C1 segment of cervical spinal cord (tissue), 14 donors: ENCODE measurements at places on chromosomes 1 and 21.

DNA sequence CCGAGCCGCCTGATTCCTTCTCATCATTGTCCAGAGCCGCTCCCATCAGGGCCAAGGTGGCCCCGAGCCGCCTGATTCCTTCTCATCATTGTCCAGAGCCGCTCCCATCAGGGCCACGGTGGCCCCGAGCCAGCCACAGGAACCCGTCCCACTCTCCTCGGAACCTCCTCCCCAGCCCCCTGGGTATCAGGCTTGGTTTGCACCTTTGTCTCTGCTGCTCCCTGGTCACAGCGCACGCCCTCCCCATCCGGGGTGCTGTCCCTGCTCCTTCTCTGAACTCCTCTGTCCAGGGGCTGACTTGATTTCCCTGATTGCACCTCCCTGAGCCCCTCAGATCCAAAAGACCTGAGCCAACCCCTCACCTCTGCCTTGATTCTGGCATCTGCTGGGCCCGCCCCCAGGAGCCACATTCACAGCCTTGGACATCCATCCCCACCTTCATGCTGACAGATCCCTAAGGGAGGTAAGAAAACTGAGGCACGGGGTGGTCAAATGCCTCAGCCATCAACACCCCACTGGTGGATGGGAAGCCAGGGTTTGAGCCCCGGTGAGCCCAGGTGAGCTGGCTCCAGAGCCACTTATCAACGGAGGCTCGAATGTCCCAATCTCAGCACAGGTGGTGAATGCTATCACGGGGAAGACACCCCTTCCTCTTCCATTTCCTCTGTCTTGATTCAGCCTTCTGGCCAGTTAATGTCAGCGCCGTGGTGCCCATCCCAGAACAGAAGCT, 25.6 kb upstream of the COL18A1 start:
- DNase-seq = no peak

GRCh38 chr1:156104065-156104810, 10.3 kb upstream of the LMNA start:
- no peak for DNase-seq

DNA sequence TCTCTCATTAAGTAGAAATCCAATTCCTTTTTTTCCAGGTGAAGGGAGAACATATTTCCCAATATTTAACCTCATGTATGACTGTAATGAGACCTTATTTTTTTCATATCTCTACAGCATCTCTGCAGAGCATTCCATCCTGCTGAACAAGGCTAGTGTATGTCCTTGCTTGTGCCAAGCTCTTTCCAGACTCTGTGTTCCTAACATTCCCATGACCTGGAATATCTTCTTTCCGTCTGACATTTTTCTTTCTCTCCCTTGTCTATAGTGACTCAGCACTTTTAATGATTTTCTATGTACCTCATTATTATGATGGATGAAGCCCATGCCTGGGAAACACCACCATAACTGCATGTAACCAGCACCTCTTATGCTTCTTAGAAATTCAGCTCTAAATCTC, 278.3 kb upstream of the NRIP1 start:
- DNase-seq = no peak

DNA sequence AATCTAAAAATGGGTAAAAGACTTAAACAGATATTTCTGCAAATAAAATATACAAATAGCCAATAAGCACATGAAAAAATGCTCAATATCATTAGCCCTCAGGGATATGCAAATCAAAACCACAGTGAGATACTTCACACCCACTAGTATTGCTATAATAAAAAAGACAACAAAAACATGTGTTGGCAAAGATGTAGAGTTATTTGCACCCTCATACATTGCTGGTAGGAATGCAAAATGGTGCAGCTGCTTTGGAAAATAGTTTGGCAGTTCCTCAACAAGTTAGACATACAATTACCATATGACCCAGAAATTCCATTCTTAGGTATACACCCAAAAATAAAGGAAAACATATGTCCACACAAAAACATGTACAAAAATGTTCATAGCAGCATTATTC, 30.2 kb downstream of the ZZZ3 start:
- DNase-seq = no peak

DNA sequence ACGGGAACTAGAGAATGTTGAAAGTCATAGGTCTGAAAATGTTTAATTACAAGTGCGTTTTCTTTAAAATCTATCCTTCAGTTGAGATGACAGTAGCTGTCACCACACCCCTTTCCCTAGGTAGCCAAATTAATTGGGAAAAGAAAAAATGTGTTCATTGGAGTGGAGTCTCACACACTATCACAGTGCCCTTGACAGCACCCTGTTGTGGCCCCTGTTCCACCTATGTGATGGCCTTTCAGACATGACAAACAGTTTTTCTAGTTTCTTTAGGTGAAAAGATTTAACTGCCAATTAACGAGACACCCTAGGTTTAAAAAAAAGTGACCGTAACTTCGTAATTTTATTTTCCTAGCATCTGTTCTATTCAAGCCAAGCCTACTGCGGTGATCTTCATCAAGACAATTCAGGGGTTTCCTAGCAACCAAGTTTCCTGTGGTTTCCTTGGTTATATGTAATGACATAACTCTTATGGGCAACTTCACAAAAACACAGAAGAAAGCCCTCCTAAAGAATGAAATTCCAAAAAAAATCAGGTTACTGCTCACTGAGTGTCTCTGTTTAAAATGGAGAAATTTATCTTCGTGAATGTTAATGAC, 298.3 kb downstream of the PDE4B start:
- no peak for DNase-seq

GRCh38 chr1:41673378-41673777, 188.9 kb upstream of the EDN2 start:
- no peak for DNase-seq

DNA sequence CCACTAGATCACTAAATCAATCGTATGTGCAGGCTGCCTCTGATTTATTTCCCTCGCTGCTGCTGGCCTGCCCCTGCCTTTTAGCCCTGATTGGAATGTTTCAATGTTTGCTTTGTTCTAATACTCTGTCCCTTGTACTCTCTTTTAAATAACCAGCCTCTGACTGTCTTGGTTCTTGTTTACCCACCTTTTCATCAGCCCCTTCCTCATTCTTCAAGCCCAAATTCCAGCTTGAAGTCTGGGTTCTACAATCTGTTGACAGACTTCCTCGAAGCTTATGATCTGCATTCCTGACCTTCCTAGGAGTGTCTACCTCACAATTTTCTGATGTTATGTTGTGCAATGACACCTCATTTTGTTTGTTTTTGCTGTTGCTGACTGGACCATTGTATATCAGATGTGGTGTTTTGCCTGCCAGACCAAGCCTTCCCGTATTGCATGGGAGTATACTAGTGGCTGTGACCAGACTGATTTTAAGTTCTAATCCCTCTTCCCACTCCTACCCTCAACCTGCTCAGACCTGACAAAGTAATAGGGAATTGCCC, 46.6 kb upstream of the APOBEC4 start:
- no peak for DNase-seq

DNA sequence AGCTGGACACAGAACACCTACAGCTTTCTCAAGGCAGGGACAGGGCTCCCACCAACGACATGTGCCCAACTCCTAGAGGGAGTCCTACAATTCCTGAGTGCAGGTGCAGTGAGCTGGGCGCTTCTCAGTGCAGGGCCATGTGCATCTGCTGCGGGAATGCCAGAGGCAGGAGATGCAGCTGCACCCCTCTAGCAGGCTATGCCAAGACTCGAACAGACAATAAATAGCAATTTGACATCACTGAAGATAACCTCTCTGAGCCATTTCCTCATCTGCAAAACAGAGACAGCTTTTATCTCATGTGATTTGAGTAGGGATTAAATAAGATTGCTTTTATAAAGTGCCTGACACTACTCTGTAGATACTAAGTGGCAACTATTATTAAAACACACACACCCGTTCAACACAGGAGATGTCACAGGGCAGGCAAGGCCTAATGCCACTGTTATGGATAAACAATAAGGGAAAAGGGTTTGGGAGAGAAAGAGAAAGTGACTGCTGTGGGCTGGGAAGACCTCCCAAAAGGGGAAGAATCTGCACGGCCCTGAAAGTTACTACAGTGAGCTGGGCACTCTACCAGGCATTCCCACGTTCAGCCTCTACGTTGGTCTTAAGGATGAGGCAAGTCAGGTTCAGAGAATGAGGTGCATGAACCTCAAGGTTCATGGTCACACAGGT, 5.7 kb downstream of the SLC9A1 start:
- no peak for DNase-seq

DNA sequence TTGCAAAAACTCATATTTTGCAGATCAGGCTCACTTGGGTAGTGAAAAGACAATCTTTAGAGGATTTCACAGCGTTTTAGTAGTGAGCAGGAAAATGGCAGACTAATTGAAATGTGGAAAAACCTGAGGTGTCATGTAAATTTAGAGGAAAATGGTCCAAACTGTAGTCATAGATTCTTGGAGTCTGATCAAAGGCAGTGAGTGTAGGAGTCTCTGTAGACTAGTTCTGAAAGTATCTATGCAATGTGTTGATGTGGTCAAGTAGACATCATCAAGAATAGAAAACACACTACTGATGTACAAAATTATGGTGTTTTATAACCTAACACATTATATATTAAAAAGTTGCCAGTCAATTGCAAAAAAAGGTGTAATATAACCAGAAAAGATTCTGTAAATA, 143.2 kb upstream of the C1orf105 start:
- no peak for DNase-seq

DNA sequence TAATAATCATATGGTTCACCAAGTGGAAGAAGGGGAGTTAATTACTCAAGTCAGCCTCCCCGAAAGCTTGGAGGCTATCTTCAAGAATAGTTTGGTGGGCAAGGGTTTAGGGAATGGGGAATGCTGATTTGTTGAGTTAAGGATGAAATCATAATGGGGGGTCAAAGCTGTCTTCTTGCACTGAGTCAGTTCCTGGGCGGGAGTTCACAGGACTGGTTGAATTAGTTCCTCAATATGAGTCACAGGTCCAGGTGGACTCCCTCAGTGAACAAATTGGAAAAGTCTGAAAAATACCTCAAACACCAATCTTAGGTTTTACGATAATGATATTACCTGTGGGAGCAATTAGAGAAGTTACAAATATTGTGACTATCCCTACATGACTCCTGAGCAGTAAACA, 115.2 kb upstream of the COA6 start:
- DNase-seq = no peak

GRCh38 chr1:44464361-44464760, 59.3 kb downstream of the RNF220 start:
- no peak for DNase-seq

- no peak for DNase-seq
Observed at GRCh38 chr1:240055936-240056335, 35.7 kb upstream of the FMN2 start.

DNA sequence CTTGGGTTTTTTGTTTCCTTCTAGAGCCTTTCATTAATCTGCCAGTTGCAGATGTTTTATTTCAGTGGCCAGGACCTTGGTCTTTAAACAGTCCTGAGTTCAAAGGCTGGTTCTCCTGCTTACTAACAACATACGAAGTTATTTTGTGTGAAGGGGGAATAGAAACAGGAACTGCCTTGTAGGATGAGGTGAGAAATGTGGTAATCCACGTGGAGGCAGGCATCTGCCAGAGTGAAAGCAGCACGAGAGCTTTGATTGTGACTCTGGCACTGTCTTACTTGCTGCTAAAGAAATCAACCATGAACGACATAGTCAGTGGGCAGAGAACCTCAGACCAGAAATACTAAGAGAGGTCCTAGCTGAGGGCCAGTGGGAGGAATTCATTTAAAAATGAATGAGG, 30.4 kb downstream of the TMEM63A start:
- DNase-seq = no peak

GRCh38 chr1:5917591-5918274, 74.5 kb downstream of the NPHP4 start:
- no peak for DNase-seq

DNA sequence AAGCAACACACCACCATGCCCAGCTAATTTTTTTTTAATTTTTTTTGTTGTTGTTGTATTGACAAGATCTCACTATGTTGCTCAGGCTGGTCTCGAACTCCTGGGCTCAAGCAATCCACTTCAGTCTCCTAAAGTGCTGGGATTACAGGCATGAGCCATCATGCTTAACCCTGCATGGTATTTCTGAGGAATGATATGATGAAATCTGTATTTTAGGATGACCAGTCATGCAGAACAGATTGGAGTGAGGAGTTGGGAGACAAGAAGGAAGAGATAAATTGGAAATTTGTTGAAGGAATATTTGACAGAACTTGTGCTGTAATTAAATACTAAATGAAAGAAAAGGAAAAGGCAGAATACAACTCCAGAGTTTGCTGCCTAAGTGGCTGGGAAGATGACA, 4.7 kb upstream of the NDUFS5 start:
- DNase-seq = no peak

DNA sequence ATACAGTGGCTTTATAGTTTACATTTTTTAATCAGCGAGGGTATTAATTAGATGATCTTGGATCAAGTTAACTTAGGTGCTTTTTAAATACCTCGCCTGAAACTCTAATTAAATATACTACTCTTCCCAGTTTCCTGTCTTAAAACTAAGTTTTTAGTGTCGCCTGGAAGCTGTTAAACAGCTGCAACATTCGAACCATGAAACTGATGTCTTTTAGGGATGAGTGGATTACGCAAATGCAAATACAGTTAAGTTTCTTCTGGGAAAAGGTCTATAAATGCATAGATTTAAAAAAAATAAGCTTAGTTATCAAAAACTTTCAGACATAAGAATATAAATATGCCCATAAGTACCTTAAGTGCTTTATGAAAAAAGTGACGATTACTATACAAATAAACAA, 228.3 kb downstream of the PTPRC start:
- no peak for DNase-seq

- DNase-seq = no peak
Observed at GRCh38 chr1:109782927-109783326, 19.2 kb upstream of the EPS8L3 start.
